Fibroblast of lung (primary cell): ENCODE measurements at places on chromosomes 4 and X.

GRCh38 chrX:137363559-137363958 lies 202.4 kb upstream of the ZIC3 start:
- DNase-seq: no peak

GRCh38 chr4:188869581-188869980 lies 730.3 kb downstream of the TRIML1 start:
- DNase-seq: peak; percentile 59

- DNase-seq: peak; percentile 77
Observed at GRCh38 chrX:56563231-56564161, at the start of gene UBQLN2. TSS of gene UBQLN2 (plus strand) at chrX:56563627. CDS start at chrX:56563874, 247 bp downstream.

- peak; percentile 65 for DNase-seq
Observed at GRCh38 chr4:133802359-133803140, 399.0 kb downstream of the PABPC4L start.

GRCh38 chr4:42618023-42618422 lies 38.9 kb downstream of the ATP8A1 start:
- no peak for DNase-seq

- DNase-seq: no peak
Observed at GRCh38 chr4:177263818-177264217, 45.9 kb upstream of the NEIL3 start.

DNA sequence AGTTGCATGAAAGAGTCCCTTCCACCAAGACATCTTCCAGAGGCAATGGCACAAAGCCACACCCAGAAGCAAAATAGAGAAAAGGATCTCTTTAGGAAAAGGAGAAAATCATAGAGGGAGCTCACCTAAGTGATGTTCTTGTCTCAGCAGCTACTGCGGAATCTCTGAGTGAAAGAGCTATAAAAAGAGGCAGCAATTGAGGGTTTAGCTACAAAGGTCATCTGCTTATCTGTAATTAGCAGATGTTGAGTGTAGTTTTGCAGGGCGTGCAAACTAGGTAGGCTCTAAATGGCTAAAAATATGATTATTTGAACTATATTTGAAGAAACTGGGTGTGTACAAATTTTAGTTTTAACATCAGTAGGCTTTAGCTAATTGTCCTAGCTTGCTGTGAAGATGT lies 276.0 kb downstream of the HS3ST1 start:
- DNase-seq: no peak

DNA sequence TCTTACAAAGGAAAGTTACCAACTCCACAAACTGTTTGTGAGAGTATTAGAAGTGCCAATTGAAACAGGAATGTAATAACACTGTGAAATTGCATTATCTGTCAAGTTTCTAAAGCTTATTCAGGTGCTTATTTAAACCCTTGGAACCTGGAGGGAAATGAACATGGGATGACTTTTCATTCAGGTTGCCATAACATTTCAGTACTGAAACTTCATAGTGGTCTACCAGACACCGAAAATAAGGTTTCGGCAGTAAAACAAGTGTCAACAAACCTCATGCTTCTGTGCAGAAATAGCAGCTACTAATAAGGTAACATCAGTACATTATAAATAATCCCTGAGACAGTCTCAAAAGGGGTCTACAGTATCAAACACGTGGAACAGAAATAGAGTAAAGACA lies 890.7 kb upstream of the INTU start:
- DNase-seq: no peak

DNA sequence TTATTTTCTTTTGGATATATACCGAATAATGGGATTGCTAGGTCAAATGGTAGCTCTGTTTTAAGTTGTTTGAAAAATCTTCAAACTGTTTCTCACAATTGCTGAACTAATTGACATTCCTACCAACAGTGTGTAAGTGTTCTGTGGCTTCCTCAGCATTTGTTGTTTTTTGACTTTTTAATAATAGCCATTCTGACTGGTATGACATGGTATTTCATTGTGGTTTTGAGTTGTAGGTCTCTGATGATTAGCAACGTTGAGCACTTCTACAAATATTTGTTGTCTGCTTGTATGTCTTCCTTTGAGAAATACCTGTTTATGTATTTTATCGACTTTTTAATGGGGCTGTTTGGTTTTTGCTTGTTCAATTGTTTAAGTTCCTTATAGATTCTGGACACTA lies 680.1 kb upstream of the GRIA3 start:
- no peak for DNase-seq

GRCh38 chr4:149292425-149293007 lies 523.1 kb downstream of the IQCM start:
- peak; percentile 14 for DNase-seq

DNA sequence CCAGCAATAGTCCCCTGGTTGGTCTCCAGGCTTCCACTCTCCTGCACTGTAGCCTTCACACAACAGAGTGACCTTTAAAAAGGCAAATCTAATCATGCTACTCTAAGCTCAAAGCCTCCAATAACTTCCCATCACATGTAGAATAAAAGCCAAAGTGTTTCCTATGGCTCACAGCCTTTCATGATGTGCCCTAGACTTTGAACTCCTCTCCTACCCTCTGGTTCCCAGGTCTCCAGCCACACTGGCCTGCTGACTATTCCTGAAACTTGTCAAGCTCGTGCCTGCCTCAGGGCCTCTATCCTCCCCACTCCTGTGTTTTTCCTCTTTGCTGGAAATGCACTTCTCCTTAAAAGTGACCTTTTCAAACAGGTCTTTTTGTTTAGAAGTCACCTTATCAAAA lies 3.1 kb downstream of the MANBA start:
- DNase-seq: no peak

DNA sequence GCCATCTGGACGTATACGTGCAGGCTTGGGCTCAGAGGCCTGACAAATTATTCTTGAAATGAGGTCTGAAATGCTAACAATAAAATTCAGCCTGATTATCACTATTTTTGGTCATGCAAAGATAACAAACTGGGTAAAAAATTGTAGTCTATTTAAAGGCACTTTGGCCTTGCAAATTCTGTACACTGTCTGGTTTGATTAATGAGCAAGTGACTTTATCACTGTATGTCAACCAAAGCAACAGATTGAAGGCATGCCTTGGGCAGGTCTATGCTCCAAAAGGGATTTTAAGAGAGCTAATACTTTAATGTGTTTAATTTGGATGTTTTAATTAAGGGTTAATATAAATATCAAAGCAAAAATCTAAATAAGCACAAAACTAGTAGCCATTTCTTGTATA lies 1034.9 kb upstream of the GRID2 start:
- no peak for DNase-seq

DNA sequence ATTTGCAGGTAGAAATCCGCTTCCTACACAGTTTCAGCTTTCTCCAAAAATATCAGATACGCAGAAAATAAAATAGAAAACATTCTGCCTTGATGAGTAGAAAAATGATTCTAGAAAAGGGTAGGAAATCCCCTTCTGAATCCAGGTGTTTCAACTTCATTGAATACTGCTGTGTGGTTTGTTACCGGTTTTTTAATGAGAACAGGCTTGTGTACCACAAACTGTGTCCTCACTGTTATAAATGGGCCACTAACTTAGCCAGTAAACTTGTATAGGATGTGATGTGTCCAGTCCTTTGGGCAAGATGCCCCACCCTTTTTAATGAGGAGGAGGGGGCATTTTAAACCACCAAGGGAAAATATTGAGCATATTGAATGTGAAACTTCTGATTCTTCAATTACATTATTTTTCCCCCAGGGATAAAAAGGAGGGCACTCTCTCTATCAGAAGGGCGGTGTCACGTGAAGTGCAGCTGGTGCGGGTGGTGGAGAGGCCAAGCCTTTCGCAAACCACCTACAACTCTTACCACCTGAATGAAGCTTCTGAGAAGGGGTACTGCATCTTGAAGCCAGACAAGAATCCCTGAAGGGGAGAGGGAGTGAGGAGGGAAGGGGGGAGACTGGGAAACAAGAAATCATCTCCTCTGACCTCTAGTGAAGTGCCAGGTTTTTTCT lies 4.5 kb downstream of the CXXC4 start:
- DNase-seq: peak; percentile 1

DNA sequence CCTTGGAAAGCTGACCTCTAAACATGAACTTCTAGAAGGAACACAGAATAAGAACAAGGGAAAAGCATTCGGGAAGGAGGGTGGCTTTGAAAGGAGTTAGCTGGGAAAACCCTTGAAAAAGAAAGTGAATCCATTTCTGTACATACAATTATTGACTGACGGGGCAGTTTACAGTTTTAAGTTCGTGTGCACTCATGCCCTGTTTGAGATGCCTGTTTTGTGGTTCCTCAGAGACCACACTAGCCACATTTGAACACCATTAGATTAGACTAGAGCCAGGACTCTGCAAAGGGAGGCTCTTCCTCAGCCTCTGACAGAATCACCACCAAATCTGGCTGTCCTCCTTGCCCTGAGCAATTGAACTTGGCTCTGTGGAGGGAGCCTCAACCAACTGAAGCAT lies 158.3 kb downstream of the PALLD start:
- no peak for DNase-seq

DNA sequence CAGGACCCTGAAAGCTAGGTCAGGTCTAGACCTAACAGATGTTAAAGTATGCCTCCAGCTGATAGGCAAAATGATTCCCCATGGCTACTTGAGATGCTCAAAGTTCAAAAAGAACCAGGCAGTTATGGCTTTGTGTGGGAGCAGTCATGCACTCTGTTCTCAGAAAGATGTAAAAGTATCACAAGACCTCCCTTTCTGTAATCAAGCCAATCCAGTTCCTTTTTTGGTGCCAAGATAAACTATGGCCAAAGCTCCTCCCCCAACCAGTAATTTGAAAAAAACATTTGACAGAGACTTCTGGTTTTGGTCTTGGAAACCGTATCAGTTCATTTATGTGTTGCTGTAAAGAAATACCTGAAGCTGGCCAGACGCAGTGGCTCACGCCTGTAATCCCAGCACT lies 340.9 kb downstream of the CHIC1 start:
- DNase-seq: peak; percentile 27

GRCh38 chrX:2628751-2629315 lies 62.3 kb upstream of the CD99 start:
- no peak for DNase-seq

DNA sequence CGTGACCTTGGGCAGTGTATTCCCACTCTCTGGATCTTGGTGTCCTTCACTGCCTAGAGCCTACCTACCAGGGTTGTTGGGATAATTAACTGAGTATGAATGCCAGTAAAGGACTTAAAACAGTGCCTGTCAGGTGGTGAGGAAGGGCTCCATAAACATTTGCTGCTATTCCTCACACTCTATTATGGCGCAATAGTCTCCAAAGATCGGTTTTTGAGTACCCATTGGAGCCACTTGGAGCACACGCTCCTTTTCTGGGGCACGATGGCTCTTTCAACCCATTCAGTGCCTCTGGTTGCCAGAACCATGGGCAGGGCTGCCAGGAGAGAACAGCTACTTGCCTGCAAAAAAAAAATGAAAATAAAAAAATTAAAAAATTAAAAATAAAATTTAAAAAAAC lies 296.6 kb upstream of the PPARGC1A start:
- no peak for DNase-seq

GRCh38 chr4:2363951-2364653 lies 54.3 kb downstream of the ZFYVE28 start:
- DNase-seq: no peak

DNA sequence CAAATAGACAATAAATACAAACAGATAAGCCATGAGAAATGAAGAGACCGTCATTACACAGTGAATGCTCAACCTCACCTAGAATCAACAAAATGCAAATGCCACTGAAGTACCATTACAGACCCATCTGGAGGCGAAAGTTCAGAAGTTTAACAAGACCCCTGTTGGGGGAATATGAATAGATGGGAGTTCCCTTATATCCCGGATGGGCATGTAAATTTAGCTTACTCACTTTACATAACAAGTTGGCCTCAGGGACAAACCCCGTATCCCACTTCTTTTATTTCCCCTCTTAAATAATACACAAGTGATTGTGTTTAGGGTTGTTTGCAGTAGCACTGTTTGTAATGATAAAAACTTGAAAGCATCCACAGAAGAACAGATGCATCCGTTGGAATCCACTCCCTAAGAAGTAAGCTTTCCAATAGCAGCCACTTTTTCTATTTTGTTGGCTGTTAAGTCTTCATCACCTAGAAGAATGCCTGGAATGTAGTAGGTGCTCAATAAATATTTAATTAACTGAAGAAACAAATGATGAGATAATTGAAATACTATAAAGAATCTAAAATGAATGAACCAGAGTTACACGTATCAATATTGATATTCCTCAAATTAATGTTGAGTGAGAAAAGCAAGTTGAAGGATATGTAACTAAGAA lies 1076.3 kb upstream of the TENM3 start:
- DNase-seq: no peak
